ENCODE measurements at places on chromosomes 7 and 10.
A peak's percentile ranks its signal among the peaks of the same experiment; 100 is the strongest.

DNA sequence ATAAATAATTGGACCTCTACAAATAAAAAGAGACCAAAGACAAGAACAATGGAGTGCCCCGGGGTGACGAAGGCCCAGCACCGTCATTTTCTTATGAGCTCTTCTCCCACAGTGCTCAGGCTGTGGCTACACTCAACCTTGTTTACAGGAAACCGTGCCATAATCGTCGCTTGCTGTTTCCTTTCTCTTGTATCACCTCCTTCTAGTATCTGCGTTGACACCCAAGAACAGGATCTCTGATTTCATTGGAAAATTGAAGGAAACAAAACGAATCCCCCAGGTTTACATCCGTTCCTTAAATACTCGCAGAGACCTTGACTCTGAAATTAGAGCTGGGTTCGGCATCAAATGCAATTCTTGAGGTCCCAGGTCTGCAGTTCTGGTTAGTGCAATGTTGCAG, 1.7 kb upstream of the IGFBP3 start:
- peaks cover 27% of the 10 kb centered on the region for H3K4me1 ChIP-seq
- H3K27me3 ChIP-seq = peaks cover 61% of the 10 kb centered on the region
- DNase-seq = no peak
- H3K4me3 ChIP-seq = peak overlapping the region; percentile 38
- no peaks in the 10 kb centered on the region for H3K36me3 ChIP-seq
- H3K27ac ChIP-seq = no peak overlapping the region

GRCh38 chr10:132847856-132848255, 61.9 kb upstream of the NKX6-2 start:
- peaks cover 4% of the 10 kb centered on the region for H3K4me1 ChIP-seq
- no peak overlapping the region for H3K27ac ChIP-seq
- H3K27me3 ChIP-seq = peaks cover 7% of the 10 kb centered on the region
- H3K36me3 ChIP-seq = no peaks in the 10 kb centered on the region
- H3K4me3 ChIP-seq = peak overlapping the region; percentile 33

GRCh38 chr10:92149261-92149660, 141.6 kb downstream of the CPEB3 start:
- H3K27me3 ChIP-seq = no peaks in the 10 kb centered on the region
- no peak overlapping the region for H3K27ac ChIP-seq
- no peaks in the 10 kb centered on the region for H3K36me3 ChIP-seq
- H3K4me3 ChIP-seq = no peak overlapping the region

DNA sequence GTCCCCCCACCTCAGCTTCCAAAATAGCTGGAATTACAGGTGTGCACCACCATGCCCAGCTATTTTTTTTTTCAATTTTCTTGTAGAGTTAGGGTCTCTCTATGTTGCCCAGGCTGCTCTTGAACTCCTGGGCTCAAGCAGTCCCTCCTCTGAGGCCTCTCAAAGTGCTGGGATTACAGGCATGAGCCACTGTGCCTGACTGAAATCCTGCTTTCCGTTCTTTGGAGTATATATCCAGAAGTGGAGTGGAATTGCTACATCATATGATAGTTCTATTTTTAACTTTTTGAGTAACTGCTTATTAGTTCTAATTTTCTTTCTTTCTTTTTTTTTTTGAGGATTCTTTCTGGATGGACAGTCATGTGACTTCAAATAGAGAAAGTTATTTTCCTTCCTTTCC, 62.9 kb upstream of the ZMIZ2 start:
- H3K4me3 ChIP-seq = no peak overlapping the region
- H3K27me3 ChIP-seq = no peaks in the 10 kb centered on the region
- peaks cover 2% of the 10 kb centered on the region for H3K4me1 ChIP-seq
- peaks cover 41% of the 10 kb centered on the region for H3K36me3 ChIP-seq

DNA sequence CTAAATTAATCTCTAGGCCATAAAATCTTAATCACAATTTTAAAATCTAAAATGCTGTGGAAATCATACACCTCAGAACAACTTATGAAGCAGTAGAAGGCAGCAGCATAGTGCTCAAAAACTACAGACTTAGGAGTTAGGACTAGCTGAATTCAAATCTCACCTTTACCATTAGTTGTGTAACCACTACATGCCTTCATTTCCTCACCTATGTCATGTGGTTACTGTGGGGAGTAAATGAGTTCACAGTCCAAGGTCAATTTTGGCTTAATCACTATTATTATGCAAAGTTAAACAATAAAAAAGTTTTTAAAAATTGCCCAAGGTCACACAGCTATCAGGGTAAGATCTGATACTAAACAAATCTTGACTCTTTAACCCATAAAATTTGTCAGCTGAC, 37.0 kb downstream of the SNX13 start:
- peaks cover 10% of the 10 kb centered on the region for H3K36me3 ChIP-seq
- DNase-seq = no peak
- no peak overlapping the region for H3K27ac ChIP-seq
- H3K27me3 ChIP-seq = no peaks in the 10 kb centered on the region

DNA sequence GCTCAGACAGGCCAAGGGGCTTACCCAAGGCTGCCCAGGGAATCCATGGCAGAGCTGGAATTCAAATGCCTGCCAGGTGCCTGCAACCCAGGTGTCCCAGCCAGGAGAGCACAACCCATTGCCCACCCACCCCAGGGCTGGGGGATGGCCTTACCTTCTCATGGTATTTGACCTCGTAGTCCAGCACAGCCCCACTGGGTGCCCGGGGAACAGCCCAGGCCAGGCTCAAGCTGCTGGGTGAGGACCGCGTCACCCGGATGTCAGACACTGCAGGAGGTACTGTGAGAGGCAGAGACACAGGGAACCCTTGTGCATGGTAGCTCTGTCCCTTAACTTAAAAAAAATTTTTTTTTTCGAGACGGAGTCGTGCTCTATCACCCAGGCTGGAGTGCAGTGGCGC, 9.0 kb downstream of the EPHB4 start:
- H3K4me1 ChIP-seq = no peaks in the 10 kb centered on the region
- DNase-seq = no peak
- no peak overlapping the region for H3K27ac ChIP-seq
- H3K4me3 ChIP-seq = no peak overlapping the region

DNA sequence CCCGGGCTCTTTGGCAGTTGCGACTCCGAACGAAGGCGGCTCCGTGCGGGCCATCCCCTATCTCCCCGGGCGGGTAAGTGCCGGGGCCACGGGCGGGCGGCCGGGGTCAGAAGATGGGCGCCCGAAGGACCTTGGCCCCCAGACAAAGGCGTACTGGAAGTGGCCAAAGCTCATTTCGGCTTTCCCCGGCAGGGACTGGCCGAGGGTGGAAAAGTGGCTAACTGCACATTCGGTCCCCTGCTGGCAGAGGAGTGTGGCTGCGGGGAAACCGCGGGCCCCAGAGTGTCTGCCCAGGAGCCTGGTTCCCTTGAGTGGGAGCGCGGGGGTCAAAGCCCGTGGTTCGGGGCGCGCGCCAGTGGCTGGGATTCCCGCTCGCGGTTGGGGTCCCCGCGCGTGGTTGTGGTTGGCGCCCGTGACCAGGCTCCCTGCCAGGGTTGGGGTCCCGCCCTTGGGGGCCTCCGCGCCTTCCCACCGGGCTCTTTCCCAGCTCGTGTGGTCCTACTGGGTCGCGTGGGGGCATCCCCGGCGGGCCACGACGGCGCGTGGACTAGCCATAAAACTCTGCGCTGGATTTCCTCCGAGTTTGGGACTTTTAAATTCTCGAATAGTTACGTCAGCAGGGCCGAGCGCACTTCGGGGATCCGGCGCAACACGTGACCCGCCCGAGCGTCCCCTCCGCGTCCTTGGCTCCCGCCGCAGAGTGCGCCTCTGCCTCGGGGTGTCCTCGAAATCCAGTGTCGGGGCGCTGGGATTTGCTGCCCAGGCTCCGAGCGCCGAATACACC, 124.4 kb downstream of the TACC2 start:
- DNase-seq = no peak
- peaks cover 46% of the 10 kb centered on the region for H3K27me3 ChIP-seq
- H3K36me3 ChIP-seq = no peaks in the 10 kb centered on the region
- no peaks in the 10 kb centered on the region for H3K4me1 ChIP-seq

- peaks cover 69% of the 10 kb centered on the region for H3K36me3 ChIP-seq
- no peak overlapping the region for H3K4me3 ChIP-seq
- H3K27ac ChIP-seq = peak overlapping the region; percentile 51
- no peaks in the 10 kb centered on the region for H3K27me3 ChIP-seq
- peaks cover 39% of the 10 kb centered on the region for H3K4me1 ChIP-seq
These were observed 5.4 kb downstream of the PDIA4 start for GRCh38 chr7:149022756-149023360.

- H3K4me3 ChIP-seq = no peak overlapping the region
- peaks cover 3% of the 10 kb centered on the region for H3K27me3 ChIP-seq
- H3K27ac ChIP-seq = no peak overlapping the region
- no peaks in the 10 kb centered on the region for H3K4me1 ChIP-seq
- H3K36me3 ChIP-seq = no peaks in the 10 kb centered on the region
These were observed 23.7 kb downstream of the CYP26A1 start for GRCh38 chr10:93097386-93097785.

GRCh38 chr10:73785721-73786511, 510 bp downstream of the ZSWIM8 start:
- DNase-seq = peak; percentile 42
- no peaks in the 10 kb centered on the region for H3K27me3 ChIP-seq
- H3K4me3 ChIP-seq = peak overlapping the region; percentile 92
- H3K36me3 ChIP-seq = peaks cover 26% of the 10 kb centered on the region

DNA sequence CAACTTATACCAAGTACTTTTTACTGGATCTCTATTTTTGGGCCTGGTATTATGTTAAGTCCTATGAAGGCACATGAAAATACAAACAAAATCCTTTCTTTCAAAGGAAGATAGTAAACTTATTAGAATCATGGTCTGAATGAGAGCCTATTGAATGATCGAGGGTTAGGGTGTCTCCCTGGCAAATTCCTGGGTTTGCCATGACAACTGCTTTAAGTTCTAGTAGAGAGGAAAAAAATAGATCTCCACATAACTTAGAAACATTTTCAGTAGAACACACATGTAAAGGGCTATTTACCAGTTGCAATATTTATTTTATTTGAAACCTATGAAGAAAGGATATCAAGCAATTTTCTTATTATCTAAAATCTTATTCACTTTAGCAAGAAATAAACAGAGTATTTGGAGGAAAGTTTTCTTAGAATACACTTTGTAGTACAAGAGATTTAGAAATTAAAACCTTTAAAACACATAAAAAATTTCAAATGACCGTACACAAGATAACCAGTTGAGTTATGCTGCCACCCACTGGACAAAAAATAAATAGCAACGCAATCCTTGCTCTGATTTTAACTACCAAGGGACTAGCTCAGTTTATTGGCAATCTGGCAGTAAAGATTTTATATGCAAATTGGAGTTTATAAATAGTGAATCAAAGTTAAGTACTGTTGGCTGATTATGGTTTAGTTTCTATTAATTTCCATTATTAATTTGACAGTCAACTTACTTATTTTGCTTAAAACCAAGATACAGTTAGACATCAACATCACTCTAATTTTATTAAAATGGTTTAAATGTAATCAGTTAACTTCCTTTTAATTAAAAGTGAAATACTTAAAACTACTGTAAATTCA, 33.9 kb downstream of the CACUL1 start:
- peak; percentile 30 for DNase-seq
- H3K36me3 ChIP-seq = peaks cover 8% of the 10 kb centered on the region
- H3K27ac ChIP-seq = no peak overlapping the region
- no peaks in the 10 kb centered on the region for H3K4me1 ChIP-seq
- H3K27me3 ChIP-seq = peaks cover 2% of the 10 kb centered on the region

DNA sequence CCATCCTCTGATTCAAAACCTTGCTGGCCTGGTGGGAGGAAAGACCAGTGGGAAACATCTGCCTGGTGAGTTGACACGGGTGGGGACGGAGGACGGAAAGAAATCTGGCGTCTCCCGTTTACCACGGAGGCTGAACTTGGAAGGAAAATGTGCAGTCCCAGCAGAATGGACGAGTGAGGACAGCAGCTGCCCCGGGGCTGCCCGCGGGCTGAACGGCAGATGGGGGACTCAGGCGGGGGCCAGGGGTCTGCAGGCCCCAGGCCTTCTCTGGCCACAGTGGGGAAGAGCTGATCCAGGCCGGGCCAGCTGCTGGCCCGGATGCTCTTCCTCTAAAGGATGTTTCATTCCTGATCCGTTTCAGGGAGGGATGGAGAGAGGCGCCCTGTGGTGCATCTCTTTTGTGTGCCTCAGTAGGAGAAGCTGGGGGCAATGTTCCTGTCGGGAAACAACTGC, 147.5 kb upstream of the CHST15 start:
- no peaks in the 10 kb centered on the region for H3K4me1 ChIP-seq
- H3K36me3 ChIP-seq = no peaks in the 10 kb centered on the region
- no peak overlapping the region for H3K4me3 ChIP-seq
- no peak overlapping the region for H3K27ac ChIP-seq
- no peaks in the 10 kb centered on the region for H3K27me3 ChIP-seq

GRCh38 chr7:33905389-33906032, at the start of gene BMPER:
Gene BMPER (plus strand): TSS chr7:33905539. CDS start chr7:33905614, 75 bp downstream.
- H3K27ac ChIP-seq = no peak within 1 kb of the TSS
- peaks cover 56% of the 10 kb centered on the region for H3K27me3 ChIP-seq
- no peak for DNase-seq
- peaks cover 3% of the 10 kb centered on the region for H3K4me1 ChIP-seq
- H3K36me3 ChIP-seq = no peaks in the 10 kb centered on the region

GRCh38 chr7:452791-453455, 66.7 kb downstream of the PDGFA start:
- H3K4me3 ChIP-seq = no peak overlapping the region
- H3K4me1 ChIP-seq = peaks cover 6% of the 10 kb centered on the region
- no peak overlapping the region for H3K27ac ChIP-seq
- no peak for DNase-seq
- H3K27me3 ChIP-seq = peaks cover 15% of the 10 kb centered on the region

DNA sequence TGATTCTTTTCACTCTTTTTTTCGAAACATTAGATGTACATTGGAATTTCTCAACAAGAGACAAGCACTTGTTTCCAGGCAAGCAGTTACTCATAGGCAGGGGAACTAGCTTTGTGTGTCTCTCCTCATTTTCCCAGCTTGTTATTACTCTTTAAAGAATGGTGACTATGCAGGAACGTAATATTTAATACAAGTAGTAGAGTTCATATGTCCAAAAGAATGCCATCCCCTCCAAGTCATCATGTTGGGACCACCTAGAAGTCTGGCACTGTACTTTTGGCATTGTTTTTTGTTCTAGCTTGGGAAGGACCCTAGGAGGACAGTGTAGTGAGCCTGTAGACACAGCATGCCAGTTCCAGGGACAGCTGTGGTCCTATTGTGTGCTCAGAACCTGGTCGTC, 650.7 kb downstream of the INHBA start:
- H3K27me3 ChIP-seq = no peaks in the 10 kb centered on the region
- DNase-seq = no peak
- no peak overlapping the region for H3K4me3 ChIP-seq
- H3K4me1 ChIP-seq = no peaks in the 10 kb centered on the region

- no peaks in the 10 kb centered on the region for H3K4me1 ChIP-seq
- H3K27ac ChIP-seq = no peak overlapping the region
- H3K4me3 ChIP-seq = no peak overlapping the region
- no peaks in the 10 kb centered on the region for H3K27me3 ChIP-seq
These were observed 95.7 kb downstream of the BUB3 start for GRCh38 chr10:123249894-123250293.

GRCh38 chr7:105826143-105826542, 50.3 kb downstream of the ATXN7L1 start:
- H3K4me1 ChIP-seq = peaks cover 14% of the 10 kb centered on the region
- H3K36me3 ChIP-seq = peaks cover 21% of the 10 kb centered on the region
- no peak overlapping the region for H3K4me3 ChIP-seq
- peaks cover 7% of the 10 kb centered on the region for H3K27me3 ChIP-seq
- no peak overlapping the region for H3K27ac ChIP-seq
- DNase-seq = no peak

GRCh38 chr10:815338-816090, 116.0 kb downstream of the LARP4B start:
- DNase-seq = no peak
- no peaks in the 10 kb centered on the region for H3K27me3 ChIP-seq
- H3K4me1 ChIP-seq = no peaks in the 10 kb centered on the region
- H3K36me3 ChIP-seq = peaks cover 76% of the 10 kb centered on the region
- no peak overlapping the region for H3K4me3 ChIP-seq
- no peak overlapping the region for H3K27ac ChIP-seq

Data from activated T-helper 2 cell treated with anti-CD3 and anti-CD28 coated beads, Interferon-gamma antibody, Interleukin-2, Interleukin-4, amounts not matched to agents 10 μg/mL and 5 μg/mL and 100 μg/mL, durations not matched to agents 14 hours and 24 hours and 36 hours (primary cell).